GM23248 (cell line): ENCODE measurements at places on chromosomes 4 and X. TPM values are rescaled to one million over a fixed set of nuclear protein-coding genes. Genes with fewer than 3 reads are reported as not detected.

The AKAP14 gene
- polyA plus RNA-seq = not detected in 2 replicates

- H3K27ac ChIP-seq = no peak overlapping the region
- no peaks in the 10 kb centered on the region for H3K4me1 ChIP-seq
- no peaks in the 10 kb centered on the region for H3K36me3 ChIP-seq
Observed at GRCh38 chrX:53526999-53527398, 92.8 kb upstream of the HSD17B10 start.

DNA sequence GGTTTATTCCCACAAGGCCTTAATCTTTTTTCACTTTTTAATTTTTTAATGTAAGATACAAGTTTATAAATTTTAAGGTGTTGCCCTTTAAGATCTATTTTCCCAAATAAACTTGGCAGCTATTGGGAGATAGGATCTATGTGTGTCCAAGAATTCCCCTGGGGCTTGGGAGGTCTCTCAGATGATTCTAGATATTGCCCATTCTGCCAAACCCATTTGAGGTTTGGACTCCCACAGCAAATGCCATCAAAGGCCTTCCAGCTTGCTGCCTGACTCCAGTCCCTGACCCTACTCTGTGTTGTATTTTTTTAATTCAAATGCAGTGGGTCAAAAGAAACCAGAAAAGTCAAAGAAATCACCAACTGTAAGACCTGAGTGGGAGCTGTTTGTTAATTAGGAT lies 120.0 kb upstream of the CHRDL1 start:
- no peaks in the 10 kb centered on the region for H3K36me3 ChIP-seq
- H3K4me1 ChIP-seq = no peaks in the 10 kb centered on the region
- no peak overlapping the region for H3K4me3 ChIP-seq
- H3K27me3 ChIP-seq = no peaks in the 10 kb centered on the region
- H3K27ac ChIP-seq = no peak overlapping the region

DNA sequence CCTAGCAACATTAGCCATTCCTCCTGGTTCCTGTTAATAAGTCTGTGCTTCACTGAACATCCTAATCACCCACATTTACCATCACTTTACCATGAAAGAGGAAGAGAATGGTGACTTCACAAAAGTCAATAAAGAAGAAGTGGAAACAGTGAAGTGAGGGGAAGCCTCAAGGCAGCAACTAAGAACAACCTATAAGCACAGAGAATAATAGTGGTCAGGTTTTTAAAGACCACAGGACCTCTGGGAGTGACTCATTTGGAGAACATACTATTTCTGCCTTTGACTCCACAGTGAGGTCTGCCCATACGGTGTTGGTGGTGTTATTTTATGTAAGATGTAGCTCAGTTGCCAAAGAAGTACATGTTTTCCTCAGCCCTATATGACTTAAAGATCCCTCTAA lies 86.0 kb upstream of the TET2 start:
- H3K27me3 ChIP-seq = no peaks in the 10 kb centered on the region
- no peak overlapping the region for H3K4me3 ChIP-seq
- no peak for DNase-seq
- H3K36me3 ChIP-seq = no peaks in the 10 kb centered on the region
- H3K27ac ChIP-seq = no peak overlapping the region
